Inflammatory macrophage treated with lipopolysaccharide for 4 hours (primary cell): ENCODE measurements at places on chromosomes 12 and 14.
A peak's percentile ranks its signal among the peaks of the same experiment; 100 is the strongest.

- no peak for DNase-seq
Measured at GRCh38 chr14:50347521-50347920, 35.4 kb downstream of the DMAC2L start.

DNA sequence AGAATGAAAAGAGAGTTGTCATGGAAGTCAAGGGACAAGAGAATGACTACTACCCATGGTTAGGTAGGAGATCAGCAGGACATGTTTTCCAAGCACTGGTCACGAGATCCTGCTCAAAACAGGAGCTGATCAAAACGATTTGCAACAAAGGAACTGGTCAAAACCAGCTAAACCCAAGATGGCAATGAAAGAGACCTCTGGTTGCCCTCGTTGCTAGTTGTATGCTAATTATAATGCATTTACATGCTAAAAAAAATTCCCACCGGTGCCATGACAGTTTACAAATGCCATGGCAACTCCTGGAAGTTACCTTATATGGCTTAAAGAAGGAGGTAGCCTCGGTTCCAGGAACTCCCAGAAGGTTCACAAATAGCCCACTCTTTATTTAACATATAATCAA lies 95.0 kb upstream of the OTX2 start:
- DNase-seq = no peak

GRCh38 chr14:101988377-101988776 lies 24.0 kb downstream of the DYNC1H1 start:
- DNase-seq = no peak

DNA sequence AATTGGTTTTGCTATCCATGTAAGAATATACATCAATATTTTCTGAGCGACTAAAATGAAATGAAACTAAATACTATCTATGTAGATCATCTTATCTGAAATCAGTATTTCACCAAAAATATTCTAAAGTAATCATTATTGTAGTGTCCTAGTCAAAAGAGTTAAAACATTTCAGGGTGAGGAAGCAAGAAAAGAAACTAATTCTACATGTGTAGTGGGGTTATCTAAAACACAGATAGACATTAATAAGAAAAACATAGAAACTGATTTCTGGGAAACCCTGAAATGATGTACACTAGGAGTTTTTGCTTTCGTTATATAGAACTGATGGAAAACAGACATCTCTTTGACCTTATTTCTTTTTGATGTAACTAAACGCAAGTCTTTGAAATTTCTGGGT lies 257.9 kb downstream of the SSPN start:
- no peak for DNase-seq

DNA sequence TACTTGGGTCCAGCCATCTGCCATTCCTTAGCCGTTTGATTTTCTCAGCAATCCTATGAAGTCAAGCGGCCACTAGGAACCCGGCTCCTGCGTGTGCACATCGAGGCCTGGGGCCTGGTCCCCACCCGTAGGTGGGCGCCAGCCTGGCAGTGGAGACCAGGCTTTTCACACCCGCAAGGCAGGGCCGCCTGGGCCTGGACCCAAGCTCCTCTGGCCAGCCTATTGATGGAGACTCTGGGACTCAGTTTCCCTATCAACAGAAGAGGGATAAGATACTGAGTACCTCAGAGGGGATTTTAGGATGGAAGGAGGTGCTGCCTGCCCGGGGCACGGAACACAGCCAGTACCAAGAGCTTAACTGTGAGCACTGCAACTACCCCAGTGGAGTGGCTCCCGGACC lies 104.3 kb upstream of the C14orf180 start:
- DNase-seq = no peak

DNA sequence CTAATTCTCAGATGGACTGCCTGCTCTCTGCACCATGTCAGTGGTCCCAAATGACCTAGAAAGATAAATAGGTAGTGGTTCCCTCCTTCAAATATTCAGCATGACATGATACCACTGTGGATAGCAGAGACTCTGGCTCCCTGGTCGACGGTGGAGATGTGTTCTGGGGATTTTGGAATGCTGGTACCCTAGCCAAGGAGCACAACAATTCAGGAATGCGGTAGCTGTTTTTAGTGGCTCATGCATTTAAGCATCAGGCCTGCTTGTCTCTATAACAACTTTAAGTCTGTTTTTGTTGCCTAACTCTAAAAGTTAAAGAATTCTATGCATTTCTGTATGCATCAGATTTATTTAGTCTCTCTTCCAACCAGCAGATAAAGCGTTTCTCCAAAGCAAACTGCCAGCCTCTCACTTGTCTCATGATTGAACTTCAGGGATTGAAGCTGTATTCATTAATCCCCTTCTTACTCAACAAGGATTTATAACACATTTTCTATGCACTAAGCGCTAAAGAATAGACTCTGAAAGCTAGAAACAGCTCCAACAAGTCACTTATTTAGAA lies 164.9 kb upstream of the BMP4 start:
- DNase-seq = no peak

GRCh38 chr14:61568572-61569011 lies 126.7 kb upstream of the HIF1A start:
- DNase-seq = peak; percentile 21

GRCh38 chr14:105398726-105399465 lies 558 bp downstream of the TEX22 start:
- no peak for DNase-seq

DNA sequence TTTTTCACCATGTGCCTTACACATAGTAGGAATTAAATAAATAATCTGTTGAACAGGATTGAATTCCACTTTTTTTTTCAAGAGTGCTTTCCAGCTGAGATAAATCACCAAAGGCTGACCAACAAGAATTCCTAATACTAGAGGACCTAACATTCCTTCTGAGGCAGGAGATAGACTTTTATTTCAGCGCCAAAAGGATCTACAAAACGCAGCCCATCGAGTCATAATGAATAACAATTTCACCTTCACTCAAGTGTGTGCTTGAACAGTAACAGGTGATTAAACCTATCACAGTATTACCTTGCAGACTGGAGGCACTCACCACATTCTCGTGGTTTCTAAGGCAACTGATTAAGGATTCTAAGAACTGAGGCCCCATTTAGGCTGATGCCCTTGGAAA lies 224.3 kb upstream of the ATP2B1 start:
- DNase-seq = no peak

DNA sequence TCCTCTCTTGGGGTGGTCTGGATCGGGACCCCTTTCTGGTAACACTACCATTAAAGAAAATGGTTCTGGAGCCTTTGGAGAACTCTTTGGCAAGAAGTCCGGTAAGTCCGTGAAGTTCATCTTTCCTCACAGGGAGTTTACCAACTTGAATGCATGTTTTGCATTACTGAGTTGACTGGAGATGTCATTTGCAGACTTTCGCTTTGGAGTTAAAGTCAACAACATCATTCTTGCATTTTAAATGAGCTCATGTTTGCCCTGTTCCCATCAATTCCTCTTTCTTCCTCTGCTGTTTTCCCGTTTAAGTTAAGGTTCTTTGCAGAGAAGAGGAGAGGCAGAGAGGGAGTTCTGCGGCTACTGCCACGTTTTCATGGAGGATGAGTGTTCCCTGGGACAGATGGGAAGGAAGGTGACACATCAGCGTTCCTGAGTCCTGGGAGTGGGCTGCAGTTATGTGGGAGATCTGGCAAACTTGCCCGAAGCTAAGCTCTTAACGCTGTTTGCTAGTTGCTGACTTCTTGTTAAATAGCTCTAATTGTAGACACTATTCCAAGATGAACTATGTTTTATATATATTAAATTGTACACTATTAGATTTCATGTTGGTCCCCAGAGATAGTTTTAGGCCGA lies 18.8 kb upstream of the PRICKLE1 start:
- no peak for DNase-seq

DNA sequence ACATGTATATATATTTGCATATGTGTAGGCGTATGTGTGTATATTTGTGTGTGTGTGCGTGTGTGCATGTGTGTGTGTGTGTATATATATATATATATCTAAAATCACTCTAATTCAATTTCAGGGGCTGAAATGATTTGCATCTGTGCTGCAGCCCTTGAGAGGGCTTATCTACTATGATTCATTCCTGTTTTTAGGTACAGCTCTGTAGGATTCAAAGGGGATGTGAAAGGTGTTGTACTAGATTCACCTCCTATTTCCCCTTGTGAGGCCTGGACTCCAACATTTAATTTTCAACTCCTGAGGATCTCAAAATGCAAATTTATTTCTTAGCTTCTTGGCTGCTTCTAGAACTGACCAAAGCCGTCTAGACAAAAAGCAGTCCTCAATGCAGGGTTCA lies 11.1 kb downstream of the ERP27 start:
- no peak for DNase-seq

GRCh38 chr14:60553808-60554207 lies 44.9 kb downstream of the SIX6 start:
- no peak for DNase-seq

DNA sequence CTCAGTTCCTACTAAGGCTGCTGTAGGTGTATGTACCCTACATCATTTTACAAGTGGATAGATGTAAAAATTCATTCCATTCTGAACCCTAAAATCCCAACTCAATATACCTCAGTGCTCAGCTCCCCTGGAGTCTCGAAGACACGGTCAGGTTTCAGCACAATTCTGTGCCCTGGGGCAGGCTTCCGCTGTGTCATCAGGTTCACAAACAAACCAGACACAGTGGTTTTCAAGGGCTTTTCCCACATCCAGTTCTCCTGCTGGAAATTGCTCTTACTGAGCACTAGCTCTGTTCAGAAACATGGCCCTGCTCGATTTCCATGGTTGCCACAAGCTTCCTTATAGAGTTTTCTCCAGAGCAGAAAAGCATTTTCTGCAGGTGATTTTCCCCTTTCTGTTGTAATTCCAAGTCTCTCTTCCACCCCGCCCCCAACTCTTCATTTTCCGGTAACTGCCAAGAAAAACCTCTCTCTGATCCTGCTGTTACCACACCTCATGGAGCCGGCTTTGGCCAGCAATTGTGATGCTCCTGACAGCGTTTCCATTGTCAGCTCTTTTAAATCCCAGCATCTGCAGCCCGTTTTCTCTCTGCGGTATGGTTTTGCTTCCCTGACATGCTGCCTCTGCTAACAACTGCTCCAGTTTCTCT lies 483.0 kb upstream of the CCDC196 start:
- DNase-seq = no peak

GRCh38 chr12:50545786-50546185 lies 41.0 kb downstream of the DIP2B start:
- peak; percentile 27 for DNase-seq

DNA sequence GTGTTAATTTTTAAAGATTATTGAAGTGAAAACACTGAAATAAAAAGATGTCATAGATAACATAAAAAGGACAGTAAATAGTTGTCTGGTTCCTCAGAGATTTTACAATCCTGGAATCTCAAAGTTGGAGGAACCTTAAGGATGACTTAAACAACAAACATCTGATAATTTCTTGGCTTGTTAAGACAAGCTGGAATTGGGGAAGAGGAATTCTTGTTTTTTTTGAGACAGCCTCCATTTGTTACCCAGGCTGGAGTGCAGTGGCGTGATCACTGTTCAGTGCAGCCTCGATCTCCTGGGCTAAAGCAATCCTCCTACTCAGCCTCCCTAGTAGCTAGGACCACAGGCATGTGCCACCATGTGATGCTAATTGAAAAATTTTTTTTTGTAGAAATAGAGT lies 2.3 kb downstream of the ZNF410 start:
- peak; percentile 6 for DNase-seq

DNA sequence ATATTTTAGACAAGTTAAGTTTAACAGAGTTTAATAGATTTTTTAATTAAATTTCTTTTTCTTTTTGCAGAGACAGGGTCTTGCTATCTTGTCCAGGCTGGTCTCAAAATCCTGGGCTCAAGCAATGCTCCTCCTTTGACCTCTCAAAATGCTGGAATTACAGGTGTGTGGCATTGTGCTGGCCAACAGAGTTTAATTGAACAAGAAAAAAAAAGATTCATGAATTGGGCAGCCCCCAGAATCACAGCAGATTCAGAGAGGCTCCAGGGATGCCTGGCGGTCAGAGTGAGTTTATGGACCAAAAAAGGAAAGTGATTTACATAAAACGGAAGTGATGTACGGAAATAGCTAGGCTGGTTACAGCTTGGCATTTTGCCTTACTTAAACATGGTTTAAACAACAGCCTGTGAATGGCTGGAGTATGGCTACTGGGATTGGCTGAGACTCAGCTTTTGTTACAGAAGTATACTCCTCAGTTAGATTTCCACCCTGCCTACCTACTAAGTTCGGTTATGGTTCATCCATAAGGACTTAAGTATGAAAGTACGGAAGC lies 14.5 kb upstream of the TESPA1 start:
- peak; percentile 25 for DNase-seq

- peak; percentile 56 for DNase-seq
Measured at GRCh38 chr12:104741077-104741476, 217.0 kb downstream of the SLC41A2 start.

GRCh38 chr12:56487448-56488040 lies 417 bp downstream of the GLS2 start:
- no peak for DNase-seq

DNA sequence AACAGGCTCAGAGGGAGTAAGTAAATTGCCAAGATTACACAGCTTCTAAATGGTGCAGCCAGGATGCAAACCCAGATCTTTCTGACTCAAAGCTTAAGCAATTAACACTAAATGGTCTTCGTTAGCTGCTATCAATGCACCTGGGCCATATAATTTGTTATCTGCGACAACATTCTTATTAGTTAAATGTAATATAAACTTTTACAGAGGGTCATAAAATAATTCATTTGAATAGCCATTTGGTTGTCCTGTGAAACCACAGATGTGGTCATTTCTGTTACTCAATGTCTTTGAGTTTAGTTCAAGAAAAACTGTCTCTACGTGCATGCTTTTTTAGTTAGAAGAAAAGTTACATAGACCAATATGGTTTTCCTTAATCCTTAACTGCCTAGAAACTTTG lies 22.1 kb upstream of the NAP1L1 start:
- DNase-seq = no peak

- DNase-seq = no peak
Measured at GRCh38 chr12:75712223-75712622, 200.8 kb upstream of the KRR1 start.

- DNase-seq = peak; percentile 61
Measured at GRCh38 chr12:55974308-55974730, 441 bp downstream of the RAB5B start.

DNA sequence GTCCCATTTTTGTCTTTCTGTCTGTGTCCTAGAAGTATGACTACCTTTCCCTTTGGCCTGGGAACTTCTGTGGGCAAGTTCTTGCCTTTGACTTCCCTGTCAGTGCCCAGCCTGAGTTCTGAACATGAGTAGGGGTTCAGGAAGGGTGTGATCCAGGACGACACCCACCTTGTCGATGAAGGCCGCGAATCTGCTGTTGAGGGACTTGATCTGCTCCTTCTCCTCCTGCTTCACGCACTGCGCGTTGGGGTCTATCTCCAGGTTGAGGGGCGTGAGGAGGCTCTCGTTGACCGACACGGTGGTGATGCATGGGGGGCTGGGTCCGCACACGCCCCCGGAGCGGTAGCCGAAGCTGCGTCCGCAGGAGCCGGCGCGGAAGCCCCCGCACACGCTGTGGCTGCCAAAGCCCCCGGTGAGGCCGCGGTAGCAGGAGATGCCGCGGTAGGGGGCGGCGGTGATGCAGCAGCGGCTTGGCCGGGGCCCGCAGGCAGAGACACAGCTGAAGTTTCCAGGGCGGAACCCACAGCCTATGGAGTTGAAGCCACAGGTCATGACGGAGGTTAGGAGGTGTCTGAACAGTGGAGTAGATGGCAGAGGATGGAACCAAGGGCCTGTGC lies at the start of gene KRT83:
TSS of gene KRT83 (minus strand) at position 615 of the 617 bp plus-strand sequence. CDS start at position 552, 63 bp downstream.
- DNase-seq = no peak
